Non-pigmented ciliary epithelial cell (primary cell): ENCODE measurements at places on chromosomes 4 and X.

DNA sequence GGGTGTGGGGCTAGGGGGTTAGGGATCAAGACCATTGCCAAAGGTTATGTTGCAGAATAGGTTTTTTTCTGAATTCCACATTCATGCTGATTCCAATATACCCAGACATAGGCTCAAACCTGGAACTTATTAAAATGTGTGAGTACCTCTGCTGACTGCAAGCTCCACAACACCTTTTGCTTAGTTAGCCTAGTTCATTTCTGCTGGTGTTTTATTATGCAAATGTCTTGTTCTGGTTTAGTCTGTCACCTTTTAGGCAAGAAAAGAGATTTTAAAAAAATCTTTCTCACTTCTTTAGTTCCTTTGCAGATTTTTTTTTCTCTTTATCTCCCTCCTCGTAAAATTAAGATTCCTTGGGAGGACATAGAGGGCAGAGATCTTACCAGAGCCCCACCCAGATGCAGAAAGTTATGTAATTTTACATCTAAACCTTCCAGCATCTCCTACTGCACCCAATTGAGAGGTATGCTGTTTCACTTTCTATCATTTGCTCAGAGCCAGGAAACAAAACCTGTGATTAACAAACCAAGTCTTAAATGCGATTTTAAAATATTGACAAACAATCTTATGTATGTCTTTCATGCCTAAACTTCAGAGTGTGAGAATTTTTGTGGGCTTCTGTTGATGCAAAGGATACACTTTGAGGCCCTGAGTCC, 190.7 kb upstream of the CLNK start:
- no peak for DNase-seq

DNA sequence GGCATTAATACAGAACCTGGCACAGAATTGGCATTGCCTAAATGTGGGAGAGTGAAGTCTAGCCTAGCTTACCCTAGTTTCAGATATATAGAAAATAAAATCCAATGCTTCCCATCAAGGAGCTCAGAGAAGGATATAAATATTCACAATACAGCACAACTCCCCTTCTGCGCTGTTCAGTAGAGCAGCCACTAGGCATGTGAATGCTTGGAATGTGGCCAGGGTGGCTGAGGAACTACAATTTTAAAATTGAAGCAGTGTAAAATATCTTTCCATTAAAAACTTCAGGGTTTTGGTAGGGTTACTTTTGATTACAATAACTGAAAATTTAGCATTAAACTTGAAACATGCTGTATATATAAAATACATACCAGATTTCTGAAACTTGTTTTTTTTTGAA, 19.5 kb downstream of the ZNF518B start:
- no peak for DNase-seq

GRCh38 chrX:40062525-40063155, 35.1 kb downstream of the BCOR start:
- no peak for DNase-seq

DNA sequence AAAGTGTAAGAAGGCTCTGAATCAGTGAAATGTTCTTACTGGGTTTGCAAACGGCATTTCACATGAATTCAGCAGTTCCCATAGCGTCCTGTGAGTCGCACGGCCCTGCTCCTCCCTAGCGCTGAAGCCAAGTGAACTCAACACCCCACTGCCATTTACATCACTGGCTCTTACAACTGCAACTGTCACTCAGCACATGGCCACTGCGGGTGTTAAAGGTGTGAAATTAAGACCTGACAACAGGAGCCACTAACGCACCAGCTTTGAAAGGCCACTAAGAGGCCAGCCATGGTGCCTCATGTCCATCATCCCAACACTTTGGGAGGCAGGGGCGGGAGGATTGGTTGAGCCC, 31.7 kb downstream of the RNF212 start:
- no peak for DNase-seq

DNA sequence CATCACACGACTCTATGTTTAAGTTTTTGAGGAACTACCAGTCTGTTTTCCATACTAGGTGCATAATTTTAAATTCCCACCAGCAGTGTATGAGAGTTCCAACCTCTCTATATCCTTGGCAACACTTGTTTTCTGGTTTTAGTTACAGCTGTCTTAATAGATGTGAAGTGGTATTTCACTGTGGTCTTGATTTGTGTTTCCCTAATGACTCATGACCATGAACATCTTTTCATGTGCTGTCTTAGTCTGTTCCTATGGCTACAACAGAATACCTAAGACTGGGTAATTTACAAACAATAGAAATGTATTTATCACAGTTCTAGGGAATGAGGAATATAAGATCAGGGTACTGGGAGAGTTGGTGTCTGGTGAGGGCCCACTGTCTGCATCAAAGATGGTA, 51.5 kb upstream of the GPR78 start:
- DNase-seq = no peak

- DNase-seq = no peak
Measured at GRCh38 chrX:66015152-66015831, 24.6 kb downstream of the VSIG4 start.

- no peak for DNase-seq
Measured at GRCh38 chr4:8287343-8288280, 18.1 kb downstream of the HTRA3 start.

GRCh38 chr4:103719105-103719829, 518 bp downstream of the TACR3 start:
- DNase-seq = no peak

- no peak for DNase-seq
Measured at GRCh38 chr4:169634975-169635374, 14.6 kb downstream of the CLCN3 start.

- DNase-seq = no peak
Measured at GRCh38 chrX:17579026-17579425, 158.3 kb upstream of the SCML1 start.

- DNase-seq = no peak
Measured at GRCh38 chr4:3634281-3634857, 102.1 kb upstream of the LRPAP1 start.

- no peak for DNase-seq
Measured at GRCh38 chrX:37854148-37854547, 6.8 kb upstream of the DYNLT3 start.
